NCI-H2029 treated with DMSO at 0.1 percent for 48 hours (cell line): ENCODE measurements at places on chromosomes 1 and 21.
A peak's percentile ranks its signal among the peaks of the same experiment; 100 is the strongest.

DNA sequence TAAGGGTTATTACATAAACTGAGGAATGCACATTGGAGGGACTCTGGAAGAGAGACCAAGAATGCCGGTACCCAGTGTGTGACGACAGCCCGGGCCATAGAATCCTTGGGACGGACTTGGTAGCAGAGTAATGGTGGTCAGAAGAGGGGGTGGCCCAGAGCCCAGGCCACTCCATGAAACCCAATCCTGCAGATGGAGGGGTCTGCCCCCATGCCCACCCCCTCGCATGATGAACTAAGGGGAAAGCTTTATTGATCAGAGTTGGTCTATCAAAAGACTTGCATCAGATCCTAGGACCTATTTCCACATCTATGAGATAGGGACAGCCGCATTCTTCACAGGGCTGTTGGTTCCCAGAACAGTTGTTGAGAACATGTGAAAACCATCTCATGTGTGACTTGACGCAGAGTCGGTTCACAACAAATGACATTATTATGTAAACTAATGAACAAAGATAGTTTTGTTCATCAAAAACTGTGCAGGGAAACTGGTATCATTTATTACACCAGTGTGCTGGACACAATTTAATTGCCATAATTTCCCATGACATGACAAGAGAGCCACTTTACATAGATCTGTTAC lies 21.5 kb upstream of the SDC3 start:
- DNase-seq = no peak

- DNase-seq = no peak
These were observed 155.4 kb downstream of the SMYD3 start for GRCh38 chr1:246351721-246352120.

DNA sequence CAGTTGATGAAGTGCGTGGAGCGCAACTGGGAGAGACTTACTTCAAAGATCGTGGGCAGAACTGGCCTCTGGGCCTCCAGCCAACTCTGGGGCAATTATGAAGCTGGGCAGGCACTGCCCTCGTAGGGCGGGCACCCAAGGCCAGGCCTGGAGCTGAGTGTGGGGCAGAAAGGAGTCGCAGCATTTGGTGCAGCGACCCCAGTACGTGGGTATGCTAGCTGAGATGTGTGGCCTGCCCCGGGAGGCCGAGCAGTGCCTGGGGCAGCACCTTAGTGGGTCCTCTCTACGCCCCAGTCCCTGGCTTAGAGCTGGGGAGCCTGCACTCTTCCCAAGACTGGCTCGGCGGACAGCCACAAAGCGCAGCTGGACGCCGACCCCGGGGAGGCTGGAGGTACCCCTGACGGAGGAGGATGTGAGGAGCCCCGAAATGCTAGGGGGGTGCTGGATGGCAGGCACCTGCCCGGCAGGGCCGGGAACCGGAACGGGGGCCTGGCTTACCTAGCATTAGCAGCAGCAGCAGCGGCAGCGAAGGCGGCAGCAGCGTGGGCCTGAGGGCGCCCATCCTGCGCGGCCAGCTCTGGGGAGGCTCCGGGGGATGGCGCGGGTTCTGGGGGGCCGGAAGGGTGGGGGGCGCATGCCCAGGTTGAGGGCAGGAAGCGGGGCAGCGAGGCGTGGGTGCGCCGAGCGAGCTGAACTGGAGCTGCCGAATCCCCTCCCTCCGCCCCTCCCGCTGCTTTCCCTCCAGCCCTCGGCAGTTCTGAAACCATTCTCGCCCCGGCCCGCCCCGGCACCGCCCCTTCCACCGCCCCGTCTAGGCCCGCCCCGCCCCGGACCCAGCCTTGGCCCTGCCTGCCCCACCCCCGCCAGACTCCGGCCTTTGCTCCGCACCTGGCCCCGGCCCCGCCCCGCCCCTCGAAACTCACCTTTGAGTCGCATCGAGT lies at the start of gene IGSF8:
Gene IGSF8, minus strand, starts transcription at position 709 of the 941 bp plus-strand sequence. Its CDS starts 147 bp downstream, at position 562.
- DNase-seq = peak; percentile 62

DNA sequence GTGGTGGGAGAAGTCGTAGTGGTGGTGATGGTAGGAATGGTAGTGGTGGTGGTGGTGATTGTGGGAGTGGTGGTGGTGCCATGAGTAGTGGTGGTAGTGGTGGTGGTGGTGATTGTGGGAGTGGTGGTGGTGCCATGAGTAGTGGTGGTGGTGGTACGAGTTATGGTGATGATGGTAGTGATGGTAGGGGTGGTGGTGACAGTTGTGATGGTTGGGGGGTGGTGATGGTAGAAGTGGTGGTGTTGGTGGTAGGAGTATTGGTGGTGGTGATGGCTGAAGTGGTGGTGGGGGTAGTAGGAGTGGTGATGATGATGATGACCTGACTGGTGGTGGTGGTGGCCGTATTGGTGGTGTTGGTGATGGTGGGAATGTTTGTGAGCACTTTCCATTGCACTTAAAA lies 107.1 kb downstream of the DISC1 start:
- no peak for DNase-seq

DNA sequence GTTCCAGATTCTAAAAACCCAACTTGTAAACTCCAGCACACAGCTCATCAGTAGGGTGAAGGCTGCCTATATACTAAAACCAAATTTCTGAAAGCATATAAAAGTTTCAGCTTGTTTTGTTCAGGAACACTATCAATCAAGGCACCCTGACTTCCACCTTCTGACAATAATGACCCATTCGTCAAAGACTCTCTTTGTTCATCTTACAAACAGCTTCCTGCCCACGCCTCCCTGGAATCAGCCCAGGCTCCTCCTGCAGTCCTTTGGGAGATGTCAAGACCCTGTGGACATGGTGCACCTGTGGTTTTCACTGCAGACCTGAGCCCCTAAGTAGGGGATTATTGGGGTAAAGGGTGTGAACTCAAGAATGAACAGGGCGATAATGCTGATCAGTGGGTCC lies 178.9 kb upstream of the CAMK1G start:
- DNase-seq = no peak

- no peak for DNase-seq
These were observed 426.5 kb upstream of the DAB1 start for GRCh38 chr1:57850176-57850940.

DNA sequence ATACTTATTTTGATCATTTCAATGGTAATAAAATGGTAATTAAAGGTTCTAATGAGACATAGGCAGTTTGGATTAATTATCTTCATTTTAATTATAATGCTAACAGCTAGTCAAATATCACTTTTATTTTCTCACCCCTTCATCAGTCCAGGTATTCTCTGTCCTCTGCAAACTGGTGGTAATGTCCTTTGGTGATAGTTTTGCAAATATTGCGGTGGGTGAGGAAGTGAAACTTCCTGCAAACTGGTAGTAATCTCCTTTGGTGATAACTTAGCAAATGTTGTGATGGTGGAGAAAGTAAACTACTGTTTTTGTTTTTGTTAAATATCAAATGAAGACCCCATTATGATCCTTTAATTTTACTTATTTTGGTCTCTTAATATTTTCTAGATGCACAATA lies 209.0 kb downstream of the AMY1C start:
- no peak for DNase-seq

- no peak for DNase-seq
These were observed 102.8 kb downstream of the CDC7 start for GRCh38 chr1:91603409-91603808.
